CD4-positive, alpha-beta T cell (primary cell): ENCODE measurements at places on chromosomes 5 and 9.

- DNase-seq: no peak
These were observed 12.0 kb upstream of the ELOVL7 start for GRCh38 chr5:60856066-60856465.

DNA sequence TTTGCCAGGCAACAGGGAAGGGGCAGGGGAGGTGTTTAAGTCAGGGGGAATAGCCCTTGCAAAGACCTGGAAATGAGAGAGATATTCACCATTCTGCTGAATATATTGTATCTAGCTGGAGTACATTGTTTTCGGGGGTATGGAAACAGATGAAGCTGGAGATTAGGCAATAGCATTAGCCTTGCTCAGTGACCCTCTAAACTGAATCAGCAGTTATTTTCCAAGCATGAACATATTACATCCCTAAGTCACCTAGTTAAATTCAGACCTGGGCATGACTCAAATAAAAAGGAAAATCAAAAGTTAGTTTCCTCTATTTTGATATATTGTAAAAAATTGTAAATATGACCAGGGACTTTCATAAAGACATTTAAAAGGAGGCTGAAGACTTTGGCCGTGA, 544.6 kb upstream of the TRPC7 start:
- DNase-seq: no peak

DNA sequence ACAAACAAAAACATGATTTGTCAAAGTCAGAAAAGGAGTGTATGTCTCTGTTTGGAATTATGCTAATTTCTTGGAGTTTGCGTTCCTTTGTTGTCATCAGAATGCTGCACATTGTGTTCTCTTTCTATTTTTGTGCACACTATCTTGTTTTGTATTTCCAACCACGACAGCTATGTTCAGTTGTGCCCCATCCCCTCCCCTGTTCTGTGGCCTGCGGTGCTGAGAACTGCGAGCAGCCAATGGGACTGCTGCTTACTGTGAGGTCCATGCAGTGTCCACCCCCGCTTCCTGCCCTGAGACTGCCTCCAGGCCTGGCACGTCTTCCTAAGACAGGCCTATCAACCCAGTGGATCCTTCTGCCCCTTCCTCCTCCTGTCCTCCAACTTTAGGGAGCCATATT, 76.8 kb downstream of the PALM2AKAP2 start:
- DNase-seq: no peak

DNA sequence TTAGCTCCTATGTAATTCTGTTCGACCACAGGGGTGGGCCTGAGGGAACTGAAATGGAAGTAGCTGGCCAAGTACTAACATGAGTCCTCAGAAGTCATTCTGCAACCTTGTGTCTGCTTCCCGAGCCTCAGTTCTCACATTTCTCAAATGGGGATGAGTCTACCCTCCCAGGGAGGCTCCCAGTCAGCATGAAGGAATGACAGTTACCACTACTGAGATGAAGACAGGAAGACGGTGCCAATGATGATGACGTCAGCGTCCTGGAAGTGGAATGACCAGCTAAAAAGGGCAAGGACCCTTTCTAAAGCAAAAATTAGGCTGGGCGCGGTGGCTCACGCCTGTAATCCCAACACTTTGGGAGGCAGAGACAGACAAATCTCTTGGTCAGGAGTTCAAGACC, 6.8 kb downstream of the PIP5KL1 start:
- DNase-seq: no peak

DNA sequence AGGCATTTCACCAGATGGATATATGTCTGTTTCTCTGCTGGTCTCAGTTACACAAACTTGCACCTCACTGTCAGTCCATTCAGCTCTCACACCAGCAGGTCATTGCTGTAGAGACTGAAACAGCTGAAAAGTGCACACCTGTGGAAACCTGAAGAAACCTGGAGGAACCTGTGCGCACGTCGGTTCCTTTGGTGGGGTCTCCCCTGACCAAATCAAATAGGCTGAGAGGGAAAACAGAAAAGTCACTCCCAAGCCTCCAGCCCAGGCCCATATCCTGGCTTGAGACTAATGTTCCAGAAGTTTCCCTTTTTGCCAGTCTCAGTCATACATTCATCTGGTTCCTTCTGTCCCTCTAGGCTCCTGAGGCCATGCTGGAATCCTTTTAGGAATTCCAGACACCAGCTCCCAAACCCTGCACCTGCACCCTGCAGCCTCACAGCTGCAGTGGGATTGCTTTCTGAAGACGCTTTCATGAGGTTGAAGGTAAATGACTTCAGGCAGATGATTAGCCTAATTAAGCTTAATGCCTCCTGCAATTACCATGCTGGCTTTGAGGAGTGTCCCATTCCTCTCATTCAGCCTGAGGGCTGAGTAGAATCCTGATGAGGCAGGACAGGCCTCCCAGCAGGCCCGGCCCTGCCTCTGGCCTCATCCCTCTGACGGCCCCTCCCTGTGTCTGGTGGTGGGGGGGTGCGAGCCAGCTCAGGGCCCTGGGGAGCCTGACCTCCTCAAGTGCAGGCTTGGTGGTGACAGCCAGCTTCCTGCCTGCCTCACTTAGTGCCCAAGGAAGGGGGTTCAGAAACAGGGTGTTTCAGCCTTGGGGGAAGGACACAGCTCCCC, 24.3 kb upstream of the CXCL14 start:
- no peak for DNase-seq

DNA sequence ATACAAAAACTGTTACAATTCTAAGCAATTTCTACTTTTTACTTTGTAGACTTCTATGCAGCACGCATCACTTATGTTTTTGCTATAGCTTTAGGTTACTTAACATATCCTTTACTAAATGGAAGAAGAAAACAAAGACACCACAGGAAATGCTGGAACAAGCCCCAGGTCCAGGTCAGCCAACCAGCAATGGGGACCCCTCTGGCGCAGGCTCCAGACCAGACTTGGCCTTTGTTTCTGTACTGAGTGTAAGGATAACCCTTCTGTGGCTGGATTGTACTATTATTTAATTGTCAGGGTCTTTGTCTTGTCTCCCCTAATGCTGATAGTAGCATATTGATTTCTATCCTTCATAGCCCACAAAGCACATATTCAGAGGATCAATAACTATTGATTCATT, 4.2 kb downstream of the SEMA4D start:
- DNase-seq: no peak

- no peak for DNase-seq
These were observed 15.5 kb downstream of the IRX4 start for GRCh38 chr5:1867114-1867814.

DNA sequence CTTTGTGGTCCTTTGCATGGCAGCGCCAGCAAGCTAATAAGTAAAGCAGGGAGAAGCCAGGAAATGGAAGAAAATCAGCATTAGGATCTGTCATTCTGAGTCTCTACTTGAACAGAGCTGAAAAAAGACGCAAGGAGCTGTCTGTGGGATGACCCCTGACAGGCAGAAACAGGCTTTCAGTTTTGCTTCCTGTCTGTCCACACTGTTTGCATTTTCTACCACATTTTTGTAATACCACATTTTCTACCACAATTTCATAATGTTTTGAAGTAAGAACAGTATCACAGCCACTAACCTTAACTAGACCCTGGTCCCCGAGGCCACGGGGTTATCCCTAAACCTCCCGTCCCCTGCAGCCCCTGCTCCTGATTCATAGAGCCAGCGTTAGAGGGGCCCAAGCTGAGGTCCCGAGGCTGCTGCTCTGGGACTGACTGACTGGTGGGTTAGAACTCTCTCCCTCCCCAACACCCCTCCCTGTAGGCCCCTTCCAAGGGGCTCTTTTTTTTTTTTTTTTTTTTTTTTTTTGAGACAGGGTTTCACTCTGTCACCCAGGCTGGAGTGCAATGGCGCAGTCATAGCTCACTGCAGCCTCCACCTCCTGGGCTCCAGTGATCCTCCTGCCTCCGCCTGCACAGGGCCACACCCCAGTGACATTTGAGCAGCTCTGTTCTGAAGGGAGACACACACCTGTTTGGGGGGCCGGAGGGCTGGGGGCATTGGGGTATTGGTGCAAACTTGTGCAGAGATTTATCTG, 4.0 kb upstream of the CLIC3 start:
- DNase-seq: no peak

GRCh38 chr5:115463983-115464382, 80.6 kb downstream of the FEM1C start:
- no peak for DNase-seq

DNA sequence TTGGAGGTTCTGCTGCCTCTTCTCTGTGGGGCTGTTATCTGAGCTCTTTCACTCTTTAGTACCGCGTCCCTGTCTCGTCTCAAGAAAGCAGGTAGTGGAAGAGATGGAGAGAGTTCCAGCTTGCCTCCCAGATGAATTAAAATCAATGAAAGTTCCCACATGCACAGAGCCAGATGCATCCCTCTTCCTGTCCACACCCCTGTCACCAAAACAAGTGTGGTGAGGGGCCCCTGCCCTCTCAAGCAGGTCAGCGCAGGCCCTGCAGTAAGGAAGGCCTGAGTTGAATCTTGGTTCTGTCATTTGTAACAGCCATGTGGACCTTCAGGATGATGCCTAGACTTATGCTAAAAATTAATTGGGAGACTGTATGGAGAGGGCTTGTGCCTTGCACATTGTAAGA, 26.9 kb downstream of the GALNT10 start:
- DNase-seq: no peak

- DNase-seq: no peak
These were observed 336.8 kb upstream of the RFX3 start for GRCh38 chr9:3862561-3862960.

GRCh38 chr5:32057187-32058096, 116.7 kb downstream of the GOLPH3 start:
- no peak for DNase-seq

- no peak for DNase-seq
These were observed 58.6 kb upstream of the MEF2C start for GRCh38 chr5:88941581-88941980.

DNA sequence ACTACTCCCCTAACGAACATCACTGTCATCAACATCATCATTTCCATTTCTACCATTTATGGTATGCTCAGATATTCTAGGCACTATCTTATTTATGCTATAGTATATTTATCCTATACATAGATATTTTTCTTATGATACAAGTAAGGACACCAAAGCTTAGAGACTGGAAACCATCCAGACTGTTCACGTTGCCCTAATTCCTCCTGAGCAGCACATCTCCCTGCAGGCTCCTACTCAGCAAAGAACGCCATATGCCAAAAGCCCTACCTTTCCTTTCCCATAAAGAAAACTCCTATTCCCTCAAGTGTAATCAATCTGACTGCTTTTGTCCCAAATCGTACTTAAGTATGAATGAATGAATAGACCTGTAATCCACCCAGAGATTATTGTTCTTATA, 247.0 kb downstream of the PRELID2 start:
- no peak for DNase-seq

- no peak for DNase-seq
These were observed 183.5 kb downstream of the GNA14 start for GRCh38 chr9:77464661-77465060.

DNA sequence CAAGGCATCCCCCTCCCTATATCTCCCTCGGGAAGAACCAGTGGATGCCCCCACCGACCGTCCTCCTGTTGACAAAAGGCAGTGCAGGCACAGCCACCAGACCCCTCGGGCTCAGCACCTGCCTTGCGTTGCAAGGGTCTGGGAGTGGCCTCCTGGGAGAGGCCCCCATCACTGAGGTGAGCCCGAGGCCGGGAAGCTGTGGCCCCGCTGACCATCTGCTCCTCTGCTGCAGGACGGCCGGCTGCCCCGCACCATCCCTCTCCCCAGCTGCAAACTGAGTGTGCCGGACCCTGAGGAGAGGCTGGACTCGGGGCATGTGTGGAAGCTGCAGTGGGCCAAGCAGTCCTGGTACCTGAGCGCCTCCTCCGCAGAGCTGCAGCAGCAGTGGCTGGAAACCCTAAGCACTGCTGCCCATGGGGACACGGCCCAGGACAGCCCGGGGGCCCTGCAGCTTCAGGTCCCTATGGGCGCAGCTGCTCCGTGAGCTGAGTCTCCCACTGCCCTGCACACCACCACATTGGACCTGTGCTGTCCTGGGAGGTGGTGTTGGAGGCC, 23.3 kb upstream of the SUSD3 start:
- no peak for DNase-seq

GRCh38 chr5:74182603-74183002, 457.9 kb downstream of the ENC1 start:
- no peak for DNase-seq

DNA sequence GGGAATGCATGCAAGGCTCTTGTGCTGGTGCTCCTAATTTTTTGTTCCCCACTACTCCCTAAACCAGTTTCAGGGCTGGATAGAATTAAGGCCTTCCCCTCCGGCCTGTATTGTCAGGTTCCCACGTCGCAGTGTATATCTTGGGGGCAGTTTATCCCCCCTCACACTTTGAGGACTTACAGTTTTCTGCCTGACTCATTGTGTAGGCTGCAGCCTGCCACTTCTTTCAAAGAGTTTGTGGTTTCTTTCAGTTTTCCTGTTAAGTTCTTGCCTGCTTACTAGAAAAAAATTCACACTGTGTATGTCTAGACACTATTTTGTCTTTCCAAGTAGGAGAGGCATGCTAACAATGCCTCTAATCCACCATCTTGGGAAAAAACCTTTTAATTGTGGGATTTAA, 28.4 kb upstream of the BTNL3 start:
- DNase-seq: no peak
